ENCODE measurements at places on chromosomes 1 and 21. TPM values are rescaled to one million over a fixed set of nuclear protein-coding genes. Genes with fewer than 3 reads are reported as not detected.

The CXADR gene
- 80.8 TPM for total RNA-seq

The LHX8 gene
- total RNA-seq, result 0.21 TPM

The LRRC3 gene
- total RNA-seq, result 3.8 TPM

The KCNN3 gene
- total RNA-seq, result 5.4 TPM

The NES gene
- 42.4 TPM for total RNA-seq

The SAMSN1 gene
- total RNA-seq, result 8.3 TPM

The KIAA1614 gene
- total RNA-seq, result 5.6 TPM

The OLIG1 gene
- not detected for total RNA-seq

The ANKRD35 gene
- 4.2 TPM for total RNA-seq

The MUTYH gene
- 34.2 TPM for total RNA-seq

The NHLH1 gene
- total RNA-seq, result not detected

The GIPC2 gene
- 3.1 TPM for total RNA-seq

The BCAN gene
- 1.1 TPM for total RNA-seq
